GM10248 (cell line): ENCODE measurements at places on chromosomes 5 and 9.

DNA sequence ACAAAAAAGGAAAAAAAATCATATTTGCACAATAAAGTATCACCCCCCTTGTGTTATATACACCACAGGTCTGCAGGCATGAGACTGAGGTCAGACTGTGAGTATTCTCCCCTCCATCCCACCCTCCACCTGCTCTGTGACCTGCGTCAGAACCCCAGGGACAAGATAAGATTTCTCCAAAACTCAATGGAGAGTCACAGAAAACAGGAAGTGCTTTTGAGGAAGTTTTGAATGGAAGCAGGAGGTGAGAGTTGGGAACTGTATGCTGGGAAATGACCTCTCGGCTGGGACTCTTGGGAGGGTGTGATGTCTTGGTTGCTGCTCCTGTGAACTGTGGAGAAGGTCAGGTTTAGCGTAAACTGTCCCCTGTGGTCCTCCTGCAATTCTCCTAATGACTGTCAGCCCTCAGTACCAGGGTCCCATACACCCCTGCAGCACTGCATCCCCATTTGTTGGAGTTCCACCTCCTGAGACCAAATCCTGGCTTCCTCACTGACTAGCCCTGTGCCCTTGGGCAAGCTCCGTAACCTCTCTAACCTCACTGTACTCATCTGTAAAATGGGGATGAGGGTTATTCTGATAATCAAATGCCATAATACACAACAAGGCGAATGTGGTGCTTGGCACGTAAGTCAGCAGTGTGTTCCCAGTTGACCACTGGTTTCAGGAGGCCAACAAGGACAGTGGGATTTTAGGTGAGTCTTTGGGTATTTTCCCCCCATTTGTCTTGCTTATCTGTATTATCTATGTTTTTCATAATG, 6.9 kb upstream of the CTSL start:
- no peak for DNase-seq

- DNase-seq: no peak
These were observed 123.7 kb downstream of the NTRK2 start for GRCh38 chr9:84793251-84793650.

- DNase-seq: peak; percentile 77
These were observed 44.5 kb upstream of the ANGPTL2 start for GRCh38 chr9:127166651-127167524.

DNA sequence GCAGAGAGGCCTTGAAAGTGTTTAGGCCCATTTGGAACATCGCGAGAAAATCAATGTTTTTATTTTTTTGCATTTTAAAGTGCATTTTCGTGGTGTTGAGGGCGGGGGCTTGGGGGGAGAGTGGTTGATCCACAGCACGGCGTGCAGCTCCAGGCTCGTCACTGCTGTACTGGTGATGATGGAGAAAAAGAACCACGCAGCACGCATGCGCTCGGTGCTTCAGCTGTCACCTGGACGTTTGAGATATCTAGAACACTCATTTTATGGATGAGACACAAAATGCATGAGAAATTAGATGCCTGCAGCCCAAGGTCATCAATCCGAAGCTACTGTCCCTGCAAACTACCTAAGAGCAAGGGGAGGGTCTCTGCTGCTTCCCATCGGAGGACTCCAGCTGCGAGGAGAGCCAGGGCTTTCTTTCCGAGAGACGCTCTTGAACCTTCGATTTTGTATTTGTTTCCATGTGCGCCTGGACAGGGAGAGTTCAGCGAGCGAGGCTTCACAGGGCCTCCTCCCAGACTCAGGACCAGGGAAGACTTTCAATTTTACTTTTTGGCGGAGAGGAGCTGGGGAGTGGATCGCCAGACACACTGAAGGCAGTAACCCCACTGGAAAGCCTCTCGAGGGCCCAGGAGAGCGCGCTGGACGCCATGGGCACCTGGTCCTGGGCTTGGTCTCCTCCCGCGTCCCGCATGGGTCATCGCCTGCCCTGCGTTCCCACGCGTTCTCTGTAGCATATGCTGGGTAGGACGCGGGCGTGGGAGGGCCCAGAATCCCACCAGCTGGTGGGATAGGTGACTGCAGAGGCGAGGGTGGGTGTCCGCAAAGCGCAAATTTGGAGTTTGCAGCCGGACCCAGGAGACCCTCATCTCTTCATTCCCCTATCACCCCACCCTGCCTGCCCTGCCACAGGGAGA, 2.5 kb downstream of the DMRT2 start:
- no peak for DNase-seq

- no peak for DNase-seq
These were observed 66.8 kb downstream of the PLPP1 start for GRCh38 chr5:55467862-55468551.

DNA sequence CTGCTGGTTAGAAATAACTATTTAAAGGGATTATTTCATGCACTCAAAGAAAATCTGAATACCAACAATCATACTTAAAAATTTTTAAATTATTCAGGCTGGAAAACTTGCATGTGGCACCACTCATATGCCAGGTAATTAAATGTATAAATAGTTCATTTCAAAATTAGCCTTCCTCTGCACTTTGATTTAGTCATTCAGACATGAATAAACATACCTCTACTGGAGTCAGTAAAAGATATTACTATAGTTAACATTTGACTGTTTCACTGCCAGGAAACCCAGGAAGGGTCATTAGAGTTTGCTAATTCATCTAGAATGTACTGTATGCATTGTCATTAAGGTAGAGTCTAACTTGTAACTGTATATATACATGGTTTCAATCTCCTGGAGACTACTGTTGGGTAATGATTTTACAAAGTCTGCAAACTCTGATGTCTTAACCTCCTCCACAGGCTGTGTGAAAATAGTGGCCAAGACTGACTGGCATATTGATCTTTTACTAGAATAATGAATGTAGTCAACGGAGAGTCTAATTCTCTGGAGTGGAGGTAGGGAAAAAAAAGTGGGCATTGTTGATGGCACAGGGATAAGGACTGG, 43.7 kb downstream of the TEX10 start:
- no peak for DNase-seq

DNA sequence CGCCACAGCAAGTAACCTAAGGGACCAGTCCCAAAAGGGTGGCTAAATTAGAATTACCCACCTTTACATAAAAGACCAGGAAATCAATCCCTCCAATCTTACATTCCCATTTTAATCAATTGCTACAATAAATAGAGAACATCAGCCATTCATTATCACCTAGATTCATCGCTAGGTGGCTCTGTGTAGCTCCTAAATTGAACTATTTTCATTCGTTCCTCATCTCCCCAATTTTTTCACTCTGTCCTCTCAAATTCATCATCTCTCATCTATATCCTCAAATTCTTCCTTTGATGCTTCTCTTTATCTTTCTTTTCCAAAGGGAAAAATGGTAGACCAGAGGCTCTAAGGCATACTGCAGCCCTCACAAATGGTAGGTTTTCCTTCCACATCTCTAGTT, 108.2 kb upstream of the TNC start:
- DNase-seq: no peak

- DNase-seq: no peak
These were observed 233.1 kb upstream of the GAS1 start for GRCh38 chr9:87180361-87180760.

- no peak for DNase-seq
These were observed 42.5 kb downstream of the SLC6A3 start for GRCh38 chr5:1402611-1403255.

DNA sequence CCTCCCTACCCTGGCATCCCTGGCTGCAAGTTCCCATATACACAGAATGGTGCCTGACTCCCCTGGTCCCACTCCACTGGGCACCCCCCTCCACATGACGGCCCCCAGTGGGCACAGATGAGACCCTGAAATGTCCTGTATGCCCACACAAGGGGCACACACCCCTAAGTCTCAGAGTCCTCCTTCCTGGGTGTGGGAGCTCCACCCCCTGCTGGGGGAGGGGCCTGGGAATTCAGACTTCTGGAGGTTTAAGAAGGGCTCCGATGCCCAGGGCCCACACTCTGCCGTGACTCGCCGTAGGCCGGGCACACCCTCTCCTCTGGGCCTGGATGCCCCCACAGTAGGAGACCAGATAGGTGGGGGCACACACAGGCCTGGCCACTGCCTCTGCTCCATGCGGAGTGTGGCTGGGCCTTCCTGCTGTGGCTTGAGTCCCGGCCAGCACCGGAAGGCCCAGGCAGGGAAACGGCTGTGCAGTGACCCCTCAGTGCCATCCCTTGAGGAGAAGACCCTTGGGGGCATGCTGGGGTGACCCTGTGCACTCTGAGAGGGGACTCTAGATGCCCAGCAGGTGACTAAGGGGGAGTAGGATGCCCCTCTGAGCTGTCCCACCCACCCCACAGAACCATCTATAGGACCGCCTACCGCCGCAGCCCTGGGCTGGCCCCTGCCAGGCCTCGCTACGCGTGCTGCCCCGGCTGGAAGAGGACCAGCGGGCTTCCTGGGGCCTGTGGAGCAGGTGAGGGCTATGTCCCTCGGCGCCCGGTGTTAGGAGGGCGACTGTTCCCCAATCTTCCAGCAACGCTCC, 6.5 kb downstream of the EGFL7 start:
- DNase-seq: no peak

GRCh38 chr5:84286662-84287061, 98.0 kb downstream of the EDIL3 start:
- DNase-seq: no peak

DNA sequence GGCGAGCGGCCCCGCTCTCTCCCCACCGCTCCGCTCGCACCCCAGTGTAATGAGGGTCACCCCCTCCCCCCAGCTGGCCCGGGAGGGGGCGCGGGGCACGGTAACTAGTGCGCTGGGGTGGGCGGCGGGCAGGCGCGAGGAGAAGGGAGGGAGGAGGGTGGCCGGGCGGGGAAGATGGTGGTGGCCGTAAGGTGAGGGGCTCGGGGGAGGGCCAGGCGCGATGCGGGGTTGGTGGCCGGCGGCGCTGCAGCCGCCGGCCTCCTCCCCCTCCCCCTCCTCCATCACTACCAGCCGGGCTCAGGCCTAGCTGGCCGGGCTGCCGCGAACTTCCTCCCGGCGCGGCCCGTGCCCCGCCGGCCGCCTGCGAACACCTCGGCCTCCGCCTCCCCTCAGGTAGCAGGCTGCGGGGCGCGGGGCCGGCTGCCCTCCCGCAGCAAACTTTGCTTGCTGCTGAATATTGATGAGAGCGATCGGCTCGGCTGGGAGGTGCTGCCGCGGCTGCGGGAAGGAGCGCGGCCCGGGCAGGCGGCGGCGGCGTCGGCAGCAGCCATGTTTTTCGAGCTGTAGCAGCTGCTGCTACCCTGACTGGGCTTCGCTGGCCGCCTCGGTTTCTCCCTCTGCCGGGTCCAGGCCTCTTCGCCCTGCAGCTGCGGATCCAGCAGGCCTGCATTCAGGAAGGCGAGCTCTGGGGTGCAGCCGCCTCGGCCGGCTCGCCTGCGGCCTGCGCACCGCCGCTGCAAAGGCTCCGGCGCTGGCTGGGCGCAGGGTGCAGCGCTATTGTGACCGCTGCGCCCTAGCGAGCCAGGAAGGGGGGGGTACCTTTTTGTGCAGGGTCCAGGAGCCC, 502 bp downstream of the NSD1 start:
- DNase-seq: no peak

DNA sequence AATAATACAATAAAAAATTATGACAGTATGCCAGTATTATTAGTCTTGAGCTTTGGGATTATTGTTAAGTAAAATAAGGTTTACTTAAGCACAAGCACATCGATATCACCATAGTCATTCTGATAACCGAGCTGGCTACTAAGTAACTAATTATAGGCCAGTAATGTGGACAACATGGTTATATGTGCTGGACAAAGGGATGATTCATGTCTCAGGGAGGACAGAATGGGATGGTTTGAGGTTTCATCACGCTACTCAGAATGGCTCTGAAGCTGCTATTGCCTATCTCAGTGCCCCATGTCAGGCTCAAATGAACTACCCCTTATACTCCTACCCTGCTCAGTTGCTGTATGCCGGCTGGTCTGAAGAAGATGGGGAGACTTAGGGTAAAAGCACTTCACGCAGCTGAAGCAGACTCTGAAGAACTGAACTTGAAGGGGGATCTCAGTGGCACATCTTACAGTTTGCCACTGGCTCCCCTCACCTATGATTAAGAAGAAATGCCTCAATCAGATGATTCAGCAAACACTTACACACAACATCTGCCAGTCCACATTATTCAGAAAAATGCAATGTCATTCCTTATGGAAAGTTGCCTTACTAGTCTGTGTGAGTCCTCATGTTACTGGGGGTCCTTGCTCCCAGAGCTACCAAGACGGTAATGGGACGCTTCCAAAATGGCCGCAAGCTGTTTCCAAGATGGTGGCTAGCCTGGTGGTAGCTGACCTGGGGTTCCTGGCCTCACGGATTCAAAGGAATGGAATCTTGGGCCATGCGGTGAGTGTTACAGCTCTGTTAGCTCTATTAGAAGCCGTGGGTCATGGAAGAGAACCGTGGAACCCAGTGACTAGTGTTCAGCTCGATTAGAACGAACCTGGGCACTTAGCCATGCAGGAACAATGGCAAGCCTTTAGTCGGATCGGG, 1098.6 kb downstream of the TAF11L14 start:
- DNase-seq: no peak

- DNase-seq: no peak
These were observed 5.1 kb downstream of the TGFBI start for GRCh38 chr5:136033848-136034247.

DNA sequence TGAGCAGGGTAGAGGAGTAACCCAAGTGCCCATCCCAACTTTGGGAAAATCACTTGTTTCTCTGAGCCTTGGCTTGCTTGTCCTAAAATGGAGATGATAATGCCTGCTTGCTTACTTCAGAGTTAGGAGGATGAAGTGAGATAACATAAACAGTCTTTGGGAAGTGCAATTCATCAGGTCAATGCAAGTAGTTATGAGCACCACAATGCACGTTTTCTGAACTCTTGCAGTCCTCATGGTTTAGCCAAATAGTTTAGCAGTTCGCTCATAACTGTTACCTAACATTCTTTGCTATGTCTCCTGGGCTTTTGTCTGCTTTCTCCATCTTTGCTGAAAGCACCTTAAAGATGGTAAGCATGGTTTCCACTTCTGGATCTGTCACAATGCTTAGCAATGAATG, 270.0 kb downstream of the ADAMTSL1 start:
- DNase-seq: no peak

DNA sequence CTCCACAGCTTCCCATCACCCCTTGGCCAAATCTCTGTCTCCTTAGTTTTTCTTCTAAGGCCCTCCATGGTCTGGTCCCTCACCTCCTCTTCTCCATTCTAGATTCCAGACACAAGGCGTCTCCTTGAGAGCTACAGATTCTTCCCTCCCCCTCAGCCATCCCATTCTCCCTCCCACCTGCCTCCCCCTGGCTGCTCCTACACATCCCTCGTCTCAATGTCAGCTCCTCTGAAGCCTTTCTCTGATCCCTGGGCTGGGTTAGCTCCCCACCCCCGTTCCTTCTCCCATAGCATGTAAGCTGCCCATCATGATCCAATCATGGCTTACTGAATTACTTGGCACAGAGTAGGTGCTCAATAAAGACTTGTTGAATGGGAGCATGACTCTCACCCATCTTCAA, 69.0 kb downstream of the ANKH start:
- DNase-seq: no peak

GRCh38 chr5:170151097-170151831, 45.6 kb downstream of the FOXI1 start:
- DNase-seq: peak; percentile 55

- DNase-seq: no peak
These were observed 11.6 kb downstream of the BRD9 start for GRCh38 chr5:880816-881550.

- no peak for DNase-seq
These were observed 338.7 kb upstream of the PDE4D start for GRCh38 chr5:60232036-60232795.
